ENCODE measurements at places on chromosomes 3 and 15. TPM values are rescaled to one million over a fixed set of nuclear protein-coding genes. Genes with fewer than 3 reads are reported as not detected.

Gene PLA2G4E
- total RNA-seq: not detected

Gene COPG1
- 145 TPM for total RNA-seq

Gene ZIC4
- total RNA-seq: 0.37 TPM

Gene ADAMTSL3
- 46.5 TPM for total RNA-seq

Gene VIPR1
- 0.83 TPM for total RNA-seq

Gene PRSS50
- total RNA-seq: 0.85 TPM

All from motor neuron (in vitro differentiated cells).